ENCODE measurements at places on chromosomes 4 and X.
A peak's percentile ranks its signal among the peaks of the same experiment; 100 is the strongest.

- DNase-seq = no peak
These were observed 40.1 kb upstream of the MSANTD1 start for GRCh38 chr4:3208826-3209225.

GRCh38 chr4:22686141-22686540, 6.6 kb upstream of the GBA3 start:
- DNase-seq = no peak

DNA sequence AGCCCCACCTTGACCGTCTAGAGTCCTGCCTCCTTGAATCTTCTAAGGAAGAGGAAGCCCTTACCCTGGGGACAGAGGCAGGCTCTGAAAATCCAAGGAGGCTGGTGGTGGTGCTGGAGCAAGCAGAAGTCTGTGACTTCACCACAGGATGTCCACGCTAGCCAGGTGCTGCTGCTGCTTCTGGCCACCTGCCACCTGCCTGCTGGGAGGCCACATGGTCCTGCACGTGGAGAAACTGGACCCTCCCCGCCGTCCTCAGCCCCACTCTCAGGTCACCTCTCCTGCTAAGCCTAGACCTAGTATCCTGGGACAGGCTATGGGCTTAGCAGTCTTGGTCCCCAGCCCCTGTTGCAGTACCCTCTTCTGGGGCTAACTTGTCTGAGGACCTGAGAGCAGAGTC, 15.8 kb downstream of the TMEM31 start:
- no peak for DNase-seq

DNA sequence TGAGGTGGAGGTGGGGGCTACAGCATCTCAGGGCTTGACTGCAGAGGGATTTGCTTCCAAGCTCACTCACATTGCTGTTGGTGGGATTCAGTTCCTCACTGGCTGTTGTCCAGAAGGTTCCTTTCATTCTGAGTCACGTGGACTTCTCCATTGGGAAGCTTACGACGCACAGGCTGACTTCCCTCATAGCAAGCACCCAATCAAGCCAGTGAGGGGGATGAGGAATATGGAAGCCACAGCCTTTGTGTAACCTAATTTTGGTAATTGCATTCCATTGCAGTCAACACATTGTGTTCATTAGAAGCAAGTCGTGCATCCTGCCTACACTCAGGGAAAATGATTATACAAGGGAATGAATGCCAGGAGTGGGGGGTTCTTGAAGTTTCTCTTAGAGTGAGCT, 32.7 kb upstream of the MXRA5 start:
- DNase-seq = no peak

DNA sequence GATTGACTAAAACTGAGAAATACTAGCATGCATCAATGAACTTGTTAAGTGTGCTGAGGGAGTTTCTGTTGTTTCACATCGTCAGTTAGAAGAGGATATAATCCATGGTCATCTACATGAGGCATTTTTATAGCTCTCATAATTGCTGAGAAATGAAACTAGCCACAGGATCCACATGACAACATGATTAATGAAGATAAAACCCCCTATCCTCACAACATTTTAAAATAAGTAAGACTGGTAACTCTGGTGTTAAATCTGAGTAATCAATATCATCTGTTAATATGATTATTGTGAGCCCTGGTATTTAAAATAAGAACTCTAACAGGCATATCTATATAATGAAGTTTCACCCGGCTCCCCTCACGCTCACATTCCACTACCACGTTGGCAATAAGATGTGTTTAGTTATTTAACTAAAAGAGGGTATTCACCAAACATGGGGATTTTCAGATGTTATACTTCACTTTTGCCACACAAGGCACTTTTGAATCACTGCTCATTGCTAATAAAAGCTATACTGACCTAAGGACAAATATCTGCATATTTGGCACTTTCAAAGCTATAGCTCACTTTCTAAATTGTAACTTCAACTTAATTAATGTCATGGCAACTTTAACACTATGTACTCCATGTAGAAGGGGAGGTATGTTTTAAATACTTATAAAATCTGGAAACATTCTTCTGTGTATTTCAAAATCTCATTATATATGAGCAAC, 6.7 kb downstream of the UNC5C start:
- no peak for DNase-seq

GRCh38 chrX:47311932-47312774, 58.2 kb upstream of the ZNF157 start:
- peak; percentile 16 for DNase-seq

GRCh38 chr4:87025614-87026041, 90.8 kb downstream of the AFF1 start:
- DNase-seq = no peak

- no peak for DNase-seq
These were observed 342.8 kb downstream of the PPARGC1A start for GRCh38 chr4:23547096-23547495.

GRCh38 chr4:88526221-88526815, 2.7 kb upstream of the PYURF start:
- DNase-seq = no peak
